CD4-positive, alpha-beta T cell treated with Interleukin-2 at 100 ng/mL for 4 hours (primary cell): ENCODE measurements at places on chromosomes 1 and 21.

- DNase-seq = no peak
These were observed 65.1 kb upstream of the TMEM51 start for GRCh38 chr1:15088281-15088971.

DNA sequence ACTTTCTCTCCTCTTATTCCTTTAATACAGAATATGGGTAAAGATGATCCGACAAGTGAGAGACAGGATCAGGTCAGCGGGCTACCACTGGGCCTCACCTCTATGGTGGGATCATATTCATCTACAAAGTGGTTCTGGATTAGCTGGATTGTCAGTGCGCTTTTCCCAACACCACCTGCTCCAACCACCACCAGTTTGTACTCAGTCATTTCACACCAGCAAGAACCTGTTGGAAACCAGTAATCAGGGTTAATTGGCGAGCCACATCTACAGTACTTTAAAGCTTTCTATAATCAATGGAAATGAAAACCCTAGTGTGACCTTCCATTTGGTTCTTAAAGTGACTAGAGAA is 643 bp downstream of the NRAS start:
- no peak for DNase-seq

GRCh38 chr1:229514578-229515275 is 6.6 kb upstream of the NUP133 start:
- DNase-seq = peak; percentile 78

- DNase-seq = no peak
These were observed 2.4 kb downstream of the MYBPHL start for GRCh38 chr1:109304226-109304920.

- DNase-seq = no peak
These were observed 35.0 kb downstream of the UCK2 start for GRCh38 chr1:165862448-165862847.

DNA sequence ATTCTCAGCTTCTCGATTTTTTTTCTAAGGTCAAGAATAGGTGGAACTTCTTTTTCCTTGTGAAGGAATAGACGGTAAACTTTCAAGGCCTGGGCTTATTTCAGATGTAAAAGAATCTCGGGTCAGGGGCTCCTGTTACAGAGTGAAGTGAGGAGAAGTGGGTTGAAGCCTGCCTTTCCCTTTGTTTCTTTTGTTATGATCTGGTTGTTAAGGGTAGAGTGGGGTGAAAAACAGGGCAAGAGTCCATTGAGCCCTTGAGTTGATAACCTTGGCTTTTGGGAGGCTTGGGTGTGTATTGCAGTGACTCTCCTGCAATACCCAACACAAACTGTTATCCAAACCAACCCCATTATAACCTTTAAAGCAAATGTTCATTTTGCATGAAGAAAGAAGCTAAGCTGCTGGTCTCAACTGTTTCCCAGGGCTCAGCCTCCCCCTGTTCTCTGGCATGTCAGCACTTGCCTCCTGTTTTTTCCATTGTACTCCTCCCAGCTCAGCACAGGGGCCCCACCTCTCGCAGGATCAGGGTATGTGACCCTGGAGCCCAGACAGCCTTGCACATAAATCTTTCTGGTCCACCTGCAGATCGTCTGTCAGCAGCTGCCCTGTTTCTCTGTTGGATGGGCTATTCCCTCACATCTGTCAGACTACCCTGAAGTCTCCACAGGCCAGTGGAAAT is 102.4 kb downstream of the CACHD1 start:
- DNase-seq = no peak

- no peak for DNase-seq
These were observed 40.3 kb downstream of the GPR88 start for GRCh38 chr1:100578201-100578600.

DNA sequence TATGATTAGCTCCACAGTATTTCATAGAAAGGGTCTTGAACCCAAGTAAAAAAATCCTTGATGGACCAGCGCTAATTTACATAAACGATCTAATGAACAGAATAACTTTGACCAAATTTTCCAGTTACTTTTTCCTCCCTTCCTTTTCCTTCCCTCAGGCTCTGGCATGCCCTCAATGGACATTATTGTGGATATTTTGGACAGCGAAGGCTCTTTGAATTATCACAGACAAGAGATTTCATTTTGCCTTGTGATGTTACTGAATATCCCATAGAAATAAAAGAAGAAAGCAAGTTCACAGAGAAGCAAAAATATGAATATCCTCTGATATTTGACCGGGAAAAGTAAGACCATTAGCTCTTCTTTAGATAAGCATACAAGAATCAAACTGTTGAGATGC is 60.3 kb upstream of the EXO1 start:
- no peak for DNase-seq

DNA sequence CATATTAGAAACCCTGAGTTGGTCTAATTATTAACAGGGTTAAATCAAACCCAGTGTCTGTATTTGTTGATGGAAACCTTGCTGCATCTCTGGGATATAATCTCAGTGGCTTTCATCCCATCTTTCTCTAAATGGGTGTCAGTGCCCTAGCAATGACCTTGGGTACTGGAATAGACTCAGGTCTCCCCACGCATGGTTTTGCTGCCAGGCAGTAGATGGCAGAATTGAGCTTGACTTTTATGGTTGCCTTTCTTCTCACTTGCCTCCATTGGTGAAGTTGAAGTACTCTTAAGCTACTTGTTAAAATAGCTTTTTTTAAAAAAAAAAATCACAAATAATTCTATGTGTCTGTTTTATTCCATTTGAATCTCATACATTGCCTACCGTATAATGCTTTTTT is 81.8 kb upstream of the HMCN1 start:
- DNase-seq = peak; percentile 18

DNA sequence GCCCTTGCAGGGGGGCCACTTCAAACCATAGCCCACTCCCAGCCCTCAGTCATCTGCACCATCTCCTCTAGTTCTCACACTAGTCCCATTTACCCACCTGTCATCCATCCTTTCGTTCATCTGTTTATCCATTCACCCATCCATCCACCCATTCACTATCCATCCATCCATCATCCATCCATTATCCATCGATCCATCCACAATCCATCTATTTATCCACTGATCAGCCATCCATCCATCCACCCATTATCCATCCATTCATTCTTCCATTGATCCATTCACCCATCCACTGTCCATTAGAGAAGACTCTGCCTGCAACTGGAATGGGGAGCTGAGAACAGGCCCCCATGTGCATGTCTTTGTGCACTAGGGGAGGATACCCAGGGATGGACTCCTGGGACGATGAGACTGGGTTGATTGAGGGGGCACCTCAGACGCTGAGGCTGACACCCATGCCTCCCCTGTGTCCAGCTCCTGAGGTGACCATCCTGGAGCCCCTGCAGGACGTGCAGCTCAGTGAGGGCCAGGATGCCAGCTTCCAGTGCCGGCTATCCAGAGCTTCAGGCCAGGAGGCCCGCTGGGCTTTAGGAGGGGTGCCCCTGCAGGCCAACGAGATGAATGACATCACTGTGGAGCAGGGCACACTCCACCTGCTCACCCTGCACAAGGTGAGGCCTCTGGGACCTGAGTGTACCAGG is 97.9 kb downstream of the TRIM11 start:
- no peak for DNase-seq

DNA sequence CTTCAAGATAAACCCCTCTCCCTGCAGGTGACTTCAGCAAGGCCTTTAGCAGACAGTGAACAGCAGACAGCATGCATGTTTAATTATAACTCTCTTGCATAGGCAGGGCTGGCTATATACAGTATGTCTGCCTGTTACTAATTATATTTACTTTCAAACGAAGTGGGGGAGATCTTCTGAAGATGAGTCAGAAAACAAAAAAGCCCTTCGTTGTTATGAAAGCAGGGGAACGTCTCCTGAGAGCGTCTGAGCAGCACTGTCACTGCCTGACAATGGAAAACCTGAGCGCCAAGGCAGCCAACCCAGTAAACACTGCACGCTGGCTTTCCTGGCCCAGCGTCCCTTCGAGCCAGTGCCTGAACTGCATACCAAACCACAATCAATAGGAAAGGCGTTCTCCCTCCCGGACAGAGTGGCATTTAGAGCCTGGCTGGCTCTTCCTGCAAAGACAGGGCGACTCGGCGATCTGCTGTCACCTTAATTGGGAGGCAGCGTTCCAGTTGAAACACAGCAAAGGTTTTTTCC is 54.1 kb downstream of the TOMM20 start:
- DNase-seq = peak; percentile 69

GRCh38 chr21:42026082-42026435 is 15.9 kb upstream of the ZBTB21 start:
- no peak for DNase-seq

DNA sequence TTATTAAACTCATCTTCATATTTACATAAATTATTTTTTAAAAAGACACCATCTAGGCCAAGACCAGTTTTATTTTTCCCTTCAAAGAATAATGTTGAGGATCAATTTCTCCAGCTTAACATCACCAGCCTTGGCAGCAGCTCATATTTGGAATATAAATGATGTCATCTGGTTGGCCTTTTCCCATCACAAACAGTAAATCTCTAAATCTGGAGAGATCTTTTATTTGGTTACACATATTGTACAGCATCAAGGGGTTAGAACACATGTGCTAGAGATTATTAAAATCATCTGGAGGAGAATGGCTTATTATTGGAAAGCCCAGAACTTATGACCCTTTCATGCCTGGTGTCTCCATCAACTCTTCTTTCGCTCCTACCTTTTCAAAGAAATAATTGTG is 508.8 kb downstream of the PLPP3 start:
- no peak for DNase-seq

DNA sequence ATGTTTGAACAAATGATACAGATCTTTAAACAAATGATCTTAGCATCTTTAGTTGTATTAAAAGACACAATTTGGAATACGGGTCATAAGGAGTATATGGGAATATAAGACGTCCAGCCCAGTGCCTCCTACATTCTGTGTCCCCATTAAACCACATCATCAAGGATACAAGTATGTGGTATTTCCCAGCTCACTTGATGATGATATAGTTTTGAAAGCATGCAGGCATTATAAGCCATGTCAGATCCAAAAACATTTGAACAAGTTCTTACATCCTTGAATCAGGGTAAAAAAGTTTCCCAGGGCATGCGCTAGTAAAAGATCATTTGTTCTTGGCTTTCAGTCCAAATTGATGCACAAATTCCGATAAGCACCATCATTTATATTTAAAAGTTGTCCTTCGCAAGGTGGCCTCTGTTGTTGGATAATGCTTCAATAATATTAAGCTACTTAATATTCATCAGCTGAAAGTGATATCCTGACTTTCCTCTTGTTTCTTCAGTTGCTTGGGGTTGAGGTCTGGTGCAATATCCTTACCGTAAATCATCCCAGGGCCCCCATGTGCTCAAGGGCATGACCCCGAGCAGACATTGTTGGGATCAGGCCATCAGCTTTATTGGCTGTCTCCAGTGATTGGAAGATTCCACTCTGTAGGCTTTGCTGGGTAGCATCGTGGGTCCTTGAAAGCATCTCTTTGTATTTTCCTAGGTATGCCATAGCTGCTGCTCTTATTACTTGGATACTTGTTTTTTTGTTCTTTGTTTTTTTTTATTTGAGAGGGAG is 61.8 kb downstream of the CENPF start:
- no peak for DNase-seq

GRCh38 chr1:8914466-8914865 is 31.2 kb upstream of the CA6 start:
- no peak for DNase-seq

DNA sequence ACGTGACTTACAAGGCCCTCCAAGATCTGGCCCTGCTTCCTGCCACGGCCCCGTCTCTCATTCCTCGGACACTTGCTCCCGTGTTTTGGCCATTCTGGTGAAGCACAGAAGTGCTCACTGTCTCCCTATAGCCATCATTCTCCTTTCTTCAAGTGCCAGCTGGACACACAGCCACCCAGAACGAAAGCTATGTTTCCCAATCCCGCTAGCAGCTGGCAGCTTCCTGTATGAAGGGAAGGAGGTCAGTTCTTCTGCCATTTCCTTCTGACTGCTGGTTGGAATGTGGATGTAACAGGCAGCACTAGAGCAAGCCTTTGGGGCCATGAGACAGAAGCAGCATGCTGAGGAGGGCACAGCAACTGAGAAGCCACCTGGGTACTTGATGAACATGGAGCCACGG is 82.8 kb downstream of the TGFBR3 start:
- DNase-seq = no peak

DNA sequence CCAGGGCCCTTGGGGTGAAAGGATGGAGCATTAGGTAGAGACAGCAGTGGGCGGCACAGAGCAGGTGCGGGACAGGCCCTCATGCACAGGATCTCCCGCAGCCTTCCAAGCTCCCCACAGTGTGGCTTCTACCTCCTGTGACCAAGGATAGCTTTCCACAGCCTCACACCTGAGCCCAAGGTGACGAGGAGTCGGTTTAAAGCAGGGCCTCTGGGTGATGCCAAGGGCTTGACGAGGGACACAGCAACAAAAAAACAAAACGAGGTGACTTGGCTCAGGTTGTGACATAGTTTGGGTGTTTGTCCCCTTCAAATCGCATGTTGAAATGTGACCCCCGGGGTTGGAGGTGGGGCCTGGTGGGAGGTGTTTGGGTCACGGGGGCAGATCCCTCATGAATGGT is 15.3 kb downstream of the RSPH1 start:
- DNase-seq = no peak

- no peak for DNase-seq
These were observed 437.1 kb downstream of the RWDD3 start for GRCh38 chr1:95671098-95671497.

DNA sequence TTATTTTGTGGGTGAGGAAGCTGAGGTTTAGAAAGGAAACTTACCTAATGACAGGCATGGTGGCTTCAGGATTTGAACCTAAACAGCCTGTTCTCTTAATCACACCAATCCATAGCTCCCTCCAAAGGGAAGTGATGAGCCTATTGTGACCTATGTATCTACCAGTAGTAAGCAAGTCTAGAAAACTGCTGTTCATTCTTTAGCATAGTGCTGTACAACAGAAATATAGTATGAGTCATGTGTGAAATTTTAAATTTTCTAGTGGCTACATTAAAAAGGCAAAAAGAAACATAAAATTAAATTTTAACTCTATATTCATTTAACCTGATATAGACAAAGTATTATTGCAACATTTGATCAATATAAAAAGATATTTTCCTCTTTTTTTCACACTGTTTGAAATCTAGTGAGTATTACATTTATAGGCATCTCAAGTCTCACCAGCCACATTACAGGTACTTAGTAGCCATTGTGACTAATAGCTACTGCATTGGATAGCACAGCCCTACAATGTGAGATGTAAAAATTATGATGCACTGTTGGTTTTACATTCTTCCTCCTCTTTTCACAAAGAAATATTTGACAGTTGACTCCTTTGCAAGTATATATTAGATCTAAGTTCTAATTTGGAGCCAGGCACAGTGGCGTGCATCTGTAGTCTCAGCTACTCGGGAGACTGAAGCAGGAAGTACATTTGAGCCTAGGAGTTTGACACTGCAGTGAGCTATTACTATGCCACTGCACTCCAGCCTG is 16.6 kb downstream of the IPO9 start:
- no peak for DNase-seq

GRCh38 chr1:174232761-174233160 is 73.4 kb downstream of the RABGAP1L start:
- DNase-seq = no peak

- DNase-seq = no peak
These were observed 106.5 kb downstream of the RGS7 start for GRCh38 chr1:241250465-241250864.
